ENCODE measurements at places on chromosomes 7 and 10. TPM values are rescaled to one million over a fixed set of nuclear protein-coding genes. Genes with fewer than 3 reads are reported as not detected.

- no peak for DNase-seq
Observed at GRCh38 chr10:48526846-48527505, 77.9 kb downstream of the ARHGAP22 start.

GRCh38 chr10:133349160-133349568, 2.0 kb downstream of the PRAP1 start:
- DNase-seq = no peak

DNA sequence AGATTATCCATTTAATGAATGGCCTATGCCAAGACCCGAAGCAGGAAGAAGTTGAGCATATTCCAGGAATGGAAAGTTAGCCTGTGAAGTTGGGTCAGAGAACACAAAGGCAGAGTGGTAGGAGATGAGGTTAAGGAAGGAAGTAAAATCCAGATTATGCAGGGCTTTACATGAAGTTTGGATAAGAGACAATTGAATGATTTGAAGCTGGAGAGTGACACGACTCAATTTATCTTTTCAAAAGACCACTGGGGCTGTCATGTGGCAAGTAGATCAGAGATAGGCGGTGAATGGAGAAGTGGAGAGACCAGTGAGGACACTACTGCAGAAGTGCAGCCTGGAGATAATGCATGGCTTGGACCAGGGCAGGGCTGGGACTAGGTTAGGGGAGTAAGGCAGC, 7.2 kb upstream of the CNOT4 start:
- no peak for DNase-seq

GRCh38 chr10:132293201-132293812, 14.4 kb downstream of the STK32C start:
- DNase-seq = no peak

GRCh38 chr7:98974906-98975816, 96.8 kb downstream of the TRRAP start:
- no peak for DNase-seq

Gene MMP21
- not detected for total RNA-seq

Gene PSMG3
- 32.0 TPM for total RNA-seq

Gene PDE6C
- total RNA-seq = not detected

Measured in ureter (tissue), 1 donor.